ENCODE measurements at places on chromosomes 4 and X.

GRCh38 chr4:144565527-144566195 lies 80.3 kb upstream of the HHIP start:
- no peak for DNase-seq

GRCh38 chr4:8777320-8778196 lies 94.1 kb downstream of the HMX1 start:
- DNase-seq, result no peak

DNA sequence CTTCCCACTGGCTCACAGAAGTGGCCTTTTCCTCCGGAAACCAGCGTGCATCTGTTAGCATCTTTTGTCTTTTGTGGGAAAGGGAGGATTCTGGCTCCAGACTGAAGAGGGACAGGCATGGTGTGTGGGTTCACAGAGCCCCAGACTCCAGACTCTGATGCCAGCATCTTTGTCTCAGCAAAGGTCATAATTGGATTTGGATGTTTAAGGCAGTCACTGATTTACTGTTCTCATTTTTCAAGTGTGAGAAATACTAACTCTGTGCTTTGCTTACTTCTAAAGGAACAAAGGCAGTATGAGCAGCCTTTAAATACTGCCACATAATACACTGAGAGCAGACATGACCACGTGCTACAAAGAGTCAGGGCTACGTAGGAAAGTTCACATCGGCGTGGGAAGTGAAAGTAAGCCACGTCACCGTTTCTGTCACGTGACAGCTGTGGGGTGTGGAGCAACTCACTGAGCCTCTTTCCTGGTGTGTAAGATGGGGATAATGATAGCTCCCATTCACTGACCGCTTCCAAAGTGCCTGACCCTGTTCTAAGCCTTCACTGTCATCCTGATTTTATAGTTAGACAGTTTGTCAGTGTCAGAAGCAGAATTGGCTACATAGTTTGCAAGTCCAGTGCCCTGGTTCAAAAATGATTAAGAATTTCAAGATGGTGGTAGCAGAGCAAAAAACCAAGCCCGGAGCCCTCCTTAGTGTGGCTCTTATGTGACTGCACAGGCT lies 24.8 kb upstream of the TMSB4X start:
- DNase-seq, result peak; percentile 43

GRCh38 chr4:58163156-58163555 lies 1053.0 kb upstream of the IGFBP7 start:
- DNase-seq, result no peak

GRCh38 chr4:3770323-3771163 lies 4.4 kb downstream of the ADRA2C start:
- DNase-seq, result no peak

DNA sequence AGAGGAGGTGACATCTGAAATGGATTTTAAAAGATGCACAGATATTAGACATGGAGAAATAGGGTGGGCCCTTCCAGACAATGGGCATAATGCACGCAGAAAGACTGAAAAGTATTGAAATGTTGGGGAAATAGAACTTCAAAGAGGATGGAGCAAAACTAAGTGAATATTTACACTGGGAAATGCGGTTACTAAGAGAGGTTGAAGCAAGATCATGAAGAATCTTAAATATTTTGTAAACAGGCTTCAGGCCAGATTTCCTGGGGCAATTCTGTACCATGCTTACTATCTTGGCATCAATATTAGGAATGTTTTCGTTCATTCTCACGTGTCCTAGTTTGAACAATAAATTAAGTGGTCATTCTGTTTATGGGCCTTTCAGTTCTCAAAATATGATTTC lies 216.3 kb downstream of the ADAMTS3 start:
- DNase-seq, result no peak

- DNase-seq, result no peak
Measured at GRCh38 chr4:575281-576141, 584 bp downstream of the TMEM271 start.

GRCh38 chrX:45622042-45622423 lies 421.4 kb upstream of the DIPK2B start:
- no peak for DNase-seq

DNA sequence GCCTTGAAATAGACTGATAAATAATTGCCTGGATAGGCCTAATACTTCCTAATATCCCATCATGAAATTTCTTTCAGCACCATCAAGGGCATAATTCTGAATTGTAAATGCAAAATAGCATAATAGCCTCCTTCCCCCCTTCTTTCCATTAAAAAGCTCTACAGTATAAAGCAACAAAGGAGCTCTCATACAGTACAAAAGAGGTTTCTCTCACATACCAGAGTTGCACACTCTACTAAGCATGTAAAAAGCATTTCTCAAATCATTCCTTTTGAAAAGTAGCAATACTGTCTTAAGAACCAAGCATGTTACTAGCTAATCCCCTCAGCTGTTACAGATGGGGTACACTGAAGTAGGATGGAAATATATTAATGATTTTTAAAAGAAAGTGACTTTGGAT lies 509.0 kb downstream of the KLHL13 start:
- DNase-seq, result no peak

- no peak for DNase-seq
Measured at GRCh38 chr4:57554556-57555092, 444.4 kb upstream of the IGFBP7 start.

DNA sequence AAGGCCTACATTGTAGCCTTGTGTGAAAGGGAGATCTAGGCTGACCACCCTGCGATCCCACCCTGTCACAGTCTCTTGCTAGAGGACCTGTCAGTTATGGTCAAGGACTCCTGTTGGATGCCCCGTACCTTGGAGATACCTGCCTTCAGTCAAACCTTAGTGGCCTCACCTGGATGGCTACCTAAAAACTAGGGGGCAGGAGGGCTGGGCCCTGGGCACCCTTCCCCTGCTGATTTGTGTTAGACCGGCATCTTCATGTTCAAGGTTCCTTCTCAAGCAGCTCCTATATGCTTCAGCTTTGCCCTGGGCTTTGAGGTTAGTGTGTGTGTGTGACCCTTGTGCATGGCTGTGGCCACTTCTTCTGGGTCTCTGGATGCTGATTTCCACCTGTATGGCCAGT lies 35.3 kb downstream of the CCKAR start:
- DNase-seq, result no peak

DNA sequence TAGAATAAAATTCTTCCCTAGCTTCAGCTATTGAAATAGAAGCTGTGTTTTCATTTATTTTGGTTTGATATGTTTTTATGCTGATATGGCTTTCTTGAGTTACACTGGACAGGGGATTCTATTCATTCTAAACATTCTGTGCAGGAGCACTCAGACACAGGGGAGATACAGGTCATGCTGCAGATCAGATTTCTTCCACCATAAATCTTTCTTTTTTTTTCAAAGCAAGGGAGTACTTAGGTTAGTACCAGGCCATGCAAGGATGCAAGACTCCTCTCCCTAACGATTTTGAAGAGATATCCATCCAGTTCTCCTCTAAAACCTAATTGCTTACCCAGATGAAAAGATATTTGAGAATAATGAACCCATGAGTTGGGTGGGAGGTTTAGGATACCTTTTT lies 21.4 kb downstream of the ETDC start:
- no peak for DNase-seq

GRCh38 chr4:47390428-47391125 lies 72.9 kb downstream of the COMMD8 start:
- no peak for DNase-seq

- peak; percentile 43 for DNase-seq
Measured at GRCh38 chrX:3713225-3713936, at the start of gene PRKX. TSS of gene PRKX (minus strand) at chrX:3713649. CDS start at chrX:3713253, 396 bp downstream.

GRCh38 chr4:48315728-48316630 lies 25.4 kb upstream of the SLAIN2 start:
- DNase-seq, result no peak

GRCh38 chr4:130257271-130257670 lies 1161.3 kb downstream of the C4orf33 start:
- DNase-seq, result no peak

DNA sequence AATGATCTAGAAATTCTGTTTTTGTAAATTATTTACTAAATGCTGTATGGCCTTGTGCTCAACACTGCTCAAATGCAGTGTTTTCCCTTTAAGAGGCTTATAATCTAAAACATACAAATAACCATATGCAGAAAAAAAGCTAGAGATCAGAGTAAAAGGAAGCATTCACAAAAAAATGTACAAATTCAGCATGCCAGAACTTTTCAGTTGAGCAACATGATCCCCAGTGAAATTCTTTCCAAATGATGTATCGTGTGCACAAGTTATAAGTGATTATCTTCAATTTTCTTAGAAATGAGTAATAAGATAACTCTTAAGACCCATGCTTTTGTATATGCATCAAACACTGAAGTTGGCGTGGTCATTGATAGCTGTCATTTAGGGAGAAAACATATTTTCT lies 5.0 kb downstream of the GPC3 start:
- DNase-seq, result no peak

- DNase-seq, result no peak
Measured at GRCh38 chr4:150708004-150708403, 126.1 kb downstream of the MAB21L2 start.

- no peak for DNase-seq
Measured at GRCh38 chr4:120918788-120919187, 3.7 kb downstream of the PRDM5 start.

GRCh38 chr4:114598191-114599121 lies at the start of gene UGT8:
TSS of gene UGT8 (plus strand) at chr4:114598807. CDS start at chr4:114622881, 24,074 bp downstream.
- DNase-seq, result peak; percentile 78

GRCh38 chr4:153207567-153207966 lies 3.3 kb downstream of the TRIM2 start:
- no peak for DNase-seq

- DNase-seq, result no peak
Measured at GRCh38 chrX:135194684-135195083, 23.5 kb upstream of the CT55 start.

DNA sequence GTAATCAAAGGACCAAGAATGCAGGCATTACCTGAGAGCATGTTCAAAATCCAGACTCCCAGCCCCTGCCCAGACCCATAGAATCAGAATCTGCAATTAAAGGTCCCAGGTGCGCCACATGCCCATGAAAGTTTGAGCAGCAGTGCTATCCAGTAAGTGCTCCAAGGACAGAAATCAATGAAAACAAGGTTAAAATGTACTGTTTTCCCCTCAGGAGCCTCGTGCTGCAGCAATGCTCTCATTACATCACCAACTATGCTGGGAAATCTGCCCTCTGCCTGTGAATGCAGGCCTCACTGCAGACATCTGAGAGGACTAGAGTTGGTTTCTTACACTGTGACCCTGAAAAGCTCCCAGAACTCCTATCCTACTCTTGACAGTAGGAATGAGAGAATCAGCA lies 21.1 kb downstream of the ANXA5 start:
- DNase-seq, result no peak

- DNase-seq, result no peak
Measured at GRCh38 chr4:159722918-159723317, 620.0 kb downstream of the RAPGEF2 start.

- DNase-seq, result no peak
Measured at GRCh38 chr4:172601195-172601594, 567.4 kb upstream of the GALNT7 start.

- peak; percentile 36 for DNase-seq
Measured at GRCh38 chr4:1168191-1169101, 3.9 kb downstream of the SPON2 start.

DNA sequence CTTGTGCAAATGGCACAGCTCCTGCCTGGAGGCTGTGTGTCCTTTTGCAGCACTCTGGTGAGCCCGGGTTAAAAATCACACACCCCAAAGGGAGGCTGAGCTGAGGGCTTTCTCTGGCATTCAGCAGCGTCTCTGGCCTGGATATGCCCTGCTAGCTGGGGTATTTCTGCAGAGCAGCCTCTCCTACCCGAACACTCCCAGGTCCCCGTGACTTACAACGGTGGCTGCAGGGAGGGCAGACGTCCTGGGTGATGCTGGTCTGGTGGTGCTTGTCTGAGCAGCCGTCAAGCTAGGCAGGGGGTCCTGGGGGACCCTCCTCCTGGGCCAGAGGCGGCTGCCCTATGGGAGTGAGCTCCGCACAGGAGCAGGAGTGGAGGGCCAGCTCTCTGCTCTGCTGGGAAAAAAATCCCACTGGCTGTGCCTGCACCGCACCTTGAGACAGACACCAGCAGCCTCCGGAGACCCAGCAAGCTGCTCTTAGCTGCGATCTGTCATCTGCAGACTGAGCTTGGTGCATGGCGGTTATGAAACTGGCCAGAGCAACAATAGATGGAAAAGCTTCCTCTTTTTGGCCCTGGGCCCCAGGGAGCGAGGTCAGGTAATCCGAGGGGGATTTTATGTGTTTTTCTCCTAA lies 41.3 kb upstream of the ASMTL start:
- DNase-seq, result no peak

GRCh38 chr4:77147079-77147782 lies 9.8 kb upstream of the CCNG2 start:
- no peak for DNase-seq

DNA sequence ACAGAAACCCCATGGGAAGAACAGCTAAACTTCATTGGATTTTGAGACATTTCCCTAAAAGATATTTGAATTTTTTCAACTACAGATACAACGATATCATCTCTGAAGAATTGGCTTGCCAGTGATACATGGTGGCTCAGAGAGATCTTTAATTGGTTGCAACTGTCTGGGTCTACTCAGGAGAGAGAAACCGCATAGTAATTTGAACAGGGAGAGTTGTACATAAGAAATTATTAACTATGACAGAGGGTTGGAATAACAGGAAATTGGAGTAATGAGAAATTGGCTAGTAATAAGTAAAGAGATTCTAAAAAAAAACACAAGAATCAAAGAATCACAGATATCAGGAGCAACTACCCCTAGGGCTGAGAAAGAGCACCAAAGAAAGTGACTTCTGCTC lies 118.4 kb downstream of the KLHL13 start:
- DNase-seq, result no peak

DNA sequence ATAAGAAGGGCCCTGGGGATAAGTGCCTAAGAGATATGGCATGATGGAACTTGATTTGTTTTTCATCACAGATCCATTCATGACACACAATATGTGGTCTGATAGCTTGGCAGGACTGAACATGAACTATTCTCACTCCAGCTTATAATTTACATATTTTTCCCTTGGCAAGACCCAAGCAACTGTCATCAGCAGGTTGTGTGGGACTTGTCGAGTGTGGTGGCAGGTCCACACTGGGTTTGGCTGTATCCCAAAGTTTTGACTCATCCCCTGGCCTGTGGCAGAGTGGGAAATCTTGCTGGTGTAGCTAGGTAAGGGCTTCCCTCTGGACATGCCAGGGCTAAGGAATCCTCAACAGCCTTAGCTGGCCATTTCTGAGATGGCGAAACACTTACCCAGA lies 81.0 kb upstream of the STIM2 start:
- no peak for DNase-seq

- DNase-seq, result peak; percentile 36
Measured at GRCh38 chr4:1300466-1301455, 11.1 kb downstream of the MAEA start.

- no peak for DNase-seq
Measured at GRCh38 chr4:21083413-21083812, 383.2 kb downstream of the PACRGL start.

- DNase-seq, result no peak
Measured at GRCh38 chr4:23697722-23698121, 192.1 kb downstream of the PPARGC1A start.

GRCh38 chr4:13207226-13207625 lies 276.9 kb downstream of the RAB28 start:
- DNase-seq, result no peak

- DNase-seq, result peak; percentile 26
Measured at GRCh38 chrX:53088136-53088974, 5.6 kb upstream of the KANTR start.

GRCh38 chr4:159267869-159268285 lies 165.0 kb downstream of the RAPGEF2 start:
- no peak for DNase-seq
